Hematopoietic multipotent progenitor cell treated with erythropoietin and hydrocortisone succinate and interleukin-3 and kit ligand, for 15 days (in vitro differentiated cells): ENCODE measurements at places on chromosomes 11 and 22.

DNA sequence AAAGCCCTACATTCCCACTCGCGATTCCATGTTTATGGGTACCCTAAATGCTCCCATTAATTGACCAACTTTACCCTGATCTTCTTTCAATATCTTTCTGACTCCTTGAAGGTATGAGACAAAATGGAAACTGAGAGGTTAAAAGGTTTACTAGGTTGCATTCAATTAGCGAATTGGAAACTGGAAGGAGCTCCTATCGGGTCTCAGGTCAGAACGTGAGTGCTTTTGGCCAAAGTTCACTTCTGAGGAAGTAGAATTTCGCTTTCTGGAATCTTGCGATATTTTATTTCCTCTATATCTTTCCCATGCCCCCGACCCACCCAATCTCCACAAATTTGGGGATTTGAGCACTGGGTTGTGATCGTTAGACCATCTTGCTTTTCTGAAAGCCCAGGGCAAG lies 2.6 kb downstream of the EHF start:
- DNase-seq: no peak

DNA sequence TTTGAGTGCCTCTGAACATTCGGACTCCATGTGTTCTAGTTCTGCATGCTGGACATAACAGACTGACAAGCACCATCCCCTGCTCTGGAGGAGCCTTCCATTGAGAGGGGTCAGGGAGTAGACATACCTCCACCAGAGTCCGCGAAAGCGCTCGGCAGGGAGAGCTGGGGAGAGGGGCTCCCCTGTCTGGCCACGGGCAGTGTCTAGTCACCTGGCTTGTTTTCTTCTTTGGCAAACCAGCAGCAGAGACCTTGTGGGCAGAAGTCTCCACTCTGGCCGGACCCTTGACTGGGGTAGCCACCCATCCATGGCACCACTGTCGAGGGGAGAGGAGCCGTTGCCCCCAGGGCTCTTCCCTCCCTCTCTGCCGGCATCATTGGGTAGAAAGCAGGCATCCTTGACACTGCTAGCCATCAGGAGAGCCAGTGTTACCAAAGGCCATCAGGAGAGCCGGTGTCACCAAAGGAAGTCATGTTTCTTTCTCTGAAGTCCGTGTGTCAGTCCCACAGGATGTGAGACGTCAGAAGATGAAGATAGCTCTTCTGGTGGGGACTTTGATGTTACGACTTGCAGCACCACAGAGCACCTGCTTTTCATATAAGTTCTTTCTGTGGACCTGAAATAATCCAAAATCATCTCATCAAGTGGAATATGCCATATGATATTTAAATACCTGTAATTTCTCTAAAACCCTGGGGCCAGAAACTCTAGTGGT lies 305.6 kb downstream of the TBC1D22A start:
- DNase-seq: no peak

- DNase-seq: no peak
These were observed 355.3 kb upstream of the CCDC90B start for GRCh38 chr11:83641511-83641910.

DNA sequence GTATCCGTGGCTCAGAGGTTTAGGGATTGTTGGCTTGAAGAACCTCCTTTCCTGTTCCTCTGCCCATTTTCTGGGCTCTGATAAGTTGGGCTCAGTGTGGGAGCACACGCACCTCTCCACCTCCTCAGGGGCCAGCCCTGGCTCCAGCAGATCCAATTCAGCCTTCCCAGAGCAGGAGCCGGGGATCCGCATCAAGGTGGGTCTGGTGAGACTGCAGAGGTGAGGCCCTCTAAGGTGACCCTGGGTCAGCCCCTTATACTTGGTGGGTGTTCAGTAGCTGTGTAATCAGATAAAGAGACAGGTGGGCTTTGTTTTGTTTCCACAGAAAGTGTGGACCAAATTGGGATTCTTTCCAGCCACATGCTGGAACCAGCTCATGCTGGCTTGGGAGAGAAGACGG lies 1466.0 kb downstream of the TBC1D22A start:
- DNase-seq: no peak

DNA sequence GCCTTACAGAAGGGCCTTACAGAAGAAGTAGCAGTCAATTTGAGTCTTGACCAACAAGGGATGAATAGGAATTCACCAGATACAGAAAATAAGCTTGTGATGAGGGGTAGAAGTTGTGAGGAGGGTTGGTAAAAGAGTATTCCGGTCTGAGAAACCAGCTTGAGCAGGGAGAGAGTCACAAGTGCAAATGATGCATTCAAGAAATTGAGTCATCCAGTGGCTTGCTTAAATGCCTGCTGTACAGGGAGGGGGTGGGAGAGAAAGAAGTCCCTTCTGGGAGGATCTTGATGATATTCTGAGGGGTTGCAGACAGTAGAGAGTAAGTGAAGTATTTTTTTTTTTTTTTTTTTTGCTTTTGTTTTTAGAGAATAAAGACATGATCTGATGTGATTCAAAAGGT lies 9.2 kb downstream of the CCKBR start:
- DNase-seq: no peak

GRCh38 chr11:23320131-23320530 lies 459.9 kb upstream of the CCDC179 start:
- no peak for DNase-seq
